ENCODE measurements at places on chromosomes 13 and 19. TPM values are rescaled to one million over a fixed set of nuclear protein-coding genes. Genes with fewer than 3 reads are reported as not detected.

The KLC3 gene
- not detected for total RNA-seq

The FGF21 gene
- not detected for total RNA-seq

The SF3A2 gene
- total RNA-seq = 56.1 TPM

The LRRC63 gene
- total RNA-seq = not detected

DNA sequence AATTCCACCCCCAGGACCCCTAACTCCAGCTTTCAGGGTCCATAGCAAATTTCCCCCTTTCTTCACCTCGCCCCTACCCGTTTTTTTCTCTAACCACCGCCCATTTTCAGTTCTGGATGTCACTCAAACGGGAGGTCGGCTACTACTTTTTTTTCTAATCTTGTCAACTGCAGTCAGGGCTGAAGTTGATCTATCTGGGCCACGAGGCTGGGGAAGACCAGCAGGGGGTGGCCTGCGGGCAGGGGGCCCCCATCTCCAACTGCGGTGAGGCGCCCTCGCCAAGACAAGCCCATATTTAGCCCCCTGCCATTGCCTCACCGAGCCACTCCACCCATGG is 748 bp downstream of the LHFPL6 start:
- no peak for DNase-seq

DNA sequence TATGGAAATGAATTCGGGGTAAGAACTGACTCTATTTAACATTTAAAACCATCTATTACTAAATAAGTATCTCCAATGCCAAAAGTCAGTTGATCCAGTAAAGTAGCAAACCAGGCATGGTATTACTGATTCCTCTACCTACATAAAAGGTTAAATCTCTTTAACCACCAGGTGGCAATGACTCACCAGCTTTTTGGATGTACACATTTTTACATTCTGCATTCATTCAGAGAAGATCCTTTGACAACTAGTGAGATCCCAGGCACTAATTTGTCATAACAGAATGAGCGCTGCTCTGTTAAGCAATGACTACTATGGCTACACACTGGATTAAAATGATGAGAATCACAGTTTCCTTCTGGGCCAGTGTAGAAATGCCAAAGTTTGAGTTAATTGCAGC is 329.8 kb upstream of the GPC6 start:
- no peak for DNase-seq

DNA sequence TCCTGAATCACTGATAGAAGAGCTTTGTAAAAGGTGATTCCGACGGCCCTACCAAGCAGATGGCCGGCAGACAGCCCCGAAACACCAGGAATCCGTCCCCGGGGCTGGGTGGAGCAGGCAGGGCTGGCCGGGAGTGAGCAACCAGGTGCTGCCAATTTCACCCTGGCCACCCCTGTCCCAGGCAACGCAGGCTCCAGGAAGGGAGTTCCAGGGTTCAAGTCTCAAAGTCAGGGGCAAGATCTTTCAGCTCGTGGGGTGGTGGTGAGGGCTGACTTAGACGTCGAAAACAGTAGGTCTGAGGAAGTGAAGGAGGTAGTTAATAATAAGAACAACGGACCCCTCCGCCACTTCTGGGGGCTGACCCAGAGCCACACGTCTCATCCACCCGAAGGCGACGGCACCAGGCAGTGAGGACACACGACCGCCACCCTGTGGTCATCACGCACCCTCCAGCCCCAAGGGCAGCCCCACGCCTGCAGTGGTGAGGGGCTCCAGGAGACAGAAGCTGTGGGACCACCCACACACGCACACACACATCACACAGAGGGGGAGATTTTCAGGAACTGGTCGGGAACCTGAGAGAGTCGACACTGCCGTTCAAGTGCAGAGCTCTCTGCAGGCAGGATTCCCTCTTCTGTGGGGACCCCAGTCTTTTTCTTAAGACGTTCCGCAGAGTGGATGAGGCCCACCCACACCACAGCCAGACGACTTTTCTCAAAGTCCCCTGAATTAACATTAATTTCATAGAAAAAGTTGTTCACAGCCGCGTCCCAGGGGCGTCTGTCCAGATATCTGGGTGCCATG is 67.2 kb downstream of the SPACA7 start:
- DNase-seq = no peak

- no peak for DNase-seq
Observed at GRCh38 chr13:46656786-46657185, 103.8 kb downstream of the LRCH1 start.

The ICAM4 gene
- 0.93 TPM for total RNA-seq

Data from aorta (tissue), 5 donors.